ENCODE measurements at places on chromosomes 3 and 15. TPM values are rescaled to one million over a fixed set of nuclear protein-coding genes. Genes with fewer than 3 reads are reported as not detected.

CPLX3 gene
- not detected for total RNA-seq

MELTF gene
- 67.6 TPM for total RNA-seq

B3GNT5 gene
- 22.0 TPM for total RNA-seq

THSD4 gene
- 67.5 TPM for total RNA-seq

CLDN16 gene
- not detected for total RNA-seq

DYNLT2B gene
- total RNA-seq, result 13.9 TPM

TEX55 gene
- total RNA-seq, result not detected

MAP4 gene
- total RNA-seq, result 79.3 TPM

NECTIN3 gene
- total RNA-seq, result 56.9 TPM

ALDH1A2 gene
- total RNA-seq, result 4.3 TPM

GPR27 gene
- not detected for total RNA-seq

RTP4 gene
- total RNA-seq, result not detected

ZBTB38 gene
- 131 TPM for total RNA-seq

AADACL2 gene
- total RNA-seq, result not detected

KPNA4 gene
- 31.4 TPM for total RNA-seq

RYR3 gene
- 2.4 TPM for total RNA-seq

PROK2 gene
- total RNA-seq, result not detected

PAK6 gene
- 0.54 TPM for total RNA-seq

ZNF280D gene
- 43.7 TPM for total RNA-seq

ACTC1 gene
- 0.11 TPM for total RNA-seq

TMEM207 gene
- not detected for total RNA-seq

C2CD4A gene
- 0.11 TPM for total RNA-seq

CYP1A2 gene
- not detected for total RNA-seq

DLL4 gene
- total RNA-seq, result not detected

HRH1 gene
- 0.87 TPM for total RNA-seq

P3H2 gene
- 15.8 TPM for total RNA-seq

P2RY14 gene
- not detected for total RNA-seq

STAC gene
- total RNA-seq, result 0.79 TPM

NR1I2 gene
- total RNA-seq, result not detected

GALNT15 gene
- total RNA-seq, result not detected

CACNA2D3 gene
- 13.8 TPM for total RNA-seq

GP9 gene
- not detected for total RNA-seq

RPP14 gene
- 13.3 TPM for total RNA-seq

CFAP92 gene
- 0.39 TPM for total RNA-seq

IL17RD gene
- total RNA-seq, result 0.54 TPM

RASGRP1 gene
- 0.11 TPM for total RNA-seq

HRG gene
- not detected for total RNA-seq

MRPL46 gene
- total RNA-seq, result 13.9 TPM

DPPA2 gene
- total RNA-seq, result not detected

USP19 gene
- total RNA-seq, result 42.0 TPM

GNL3 gene
- 72.2 TPM for total RNA-seq

PSMD6 gene
- total RNA-seq, result 80.8 TPM

SLCO2A1 gene
- total RNA-seq, result under 0.01 TPM

LNP1 gene
- total RNA-seq, result 6.0 TPM

MST1R gene
- 0.79 TPM for total RNA-seq

EXOSC7 gene
- 51.8 TPM for total RNA-seq

SKOR1 gene
- total RNA-seq, result 0.79 TPM

DOCK3 gene
- 1.5 TPM for total RNA-seq

SLC25A36 gene
- 82.1 TPM for total RNA-seq

RAD51 gene
- total RNA-seq, result 4.7 TPM

DAZL gene
- under 0.01 TPM for total RNA-seq

MYZAP gene
- total RNA-seq, result 1.2 TPM

ISL2 gene
- total RNA-seq, result not detected

CD200R1 gene
- 0.39 TPM for total RNA-seq

HCLS1 gene
- 6.3 TPM for total RNA-seq

EIF4E3 gene
- total RNA-seq, result under 0.01 TPM

COL7A1 gene
- total RNA-seq, result 678 TPM

SPSB4 gene
- total RNA-seq, result 0.39 TPM

Measured in placental epithelial cell (primary cell).